ENCODE measurements at places on chromosomes 3 and 15. TPM values are rescaled to one million over a fixed set of nuclear protein-coding genes. Genes with fewer than 3 reads are reported as not detected.

SYNM gene
- 2.0 TPM for total RNA-seq

DNA sequence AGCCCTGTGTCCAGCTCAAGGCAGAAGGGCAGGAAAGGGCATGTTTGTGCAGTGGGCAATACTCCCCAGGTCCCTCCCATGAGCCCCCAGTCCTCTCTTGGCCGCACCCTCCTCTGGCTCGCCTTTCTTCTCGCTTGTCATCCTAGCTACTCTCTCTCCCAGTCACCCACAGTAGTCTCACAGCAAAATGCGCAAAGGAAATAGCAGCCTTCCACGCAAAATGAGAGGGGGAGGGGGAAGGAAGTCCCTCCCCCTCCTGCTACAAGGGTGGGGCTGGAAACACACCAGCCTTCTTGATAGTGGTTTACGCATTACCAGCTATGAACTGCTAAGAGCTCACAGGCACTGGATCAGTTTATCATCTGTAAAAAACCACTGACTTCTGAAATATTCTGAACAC lies 83.8 kb downstream of the GADL1 start:
- DNase-seq = no peak

- no peak for DNase-seq
These were observed 37.9 kb upstream of the SLCO2A1 start for GRCh38 chr3:134067531-134068161.

GRCh38 chr3:7447197-7447769 lies 586.4 kb downstream of the GRM7 start:
- DNase-seq = no peak

DNA sequence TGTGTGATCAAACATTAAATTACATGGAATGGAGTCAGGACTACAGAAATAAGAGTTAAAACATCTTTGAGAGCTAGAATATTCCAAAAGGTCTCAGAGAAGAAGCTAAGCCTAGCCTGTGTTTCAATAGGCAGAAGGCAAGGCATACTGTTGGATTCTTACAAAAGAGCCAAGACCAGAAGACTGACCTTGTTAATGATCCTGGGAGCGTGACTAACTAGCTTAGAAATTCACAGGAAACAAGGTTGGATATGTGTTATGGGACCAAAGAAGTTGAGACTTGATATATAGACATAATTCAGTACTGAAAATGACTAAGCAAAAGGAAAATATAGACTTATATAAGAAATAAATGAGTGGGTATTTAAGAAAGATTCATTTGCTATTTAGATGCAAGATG lies 50.1 kb downstream of the FEZF2 start:
- no peak for DNase-seq

GRCh38 chr3:100740207-100740606 lies 30.9 kb downstream of the TFG start:
- DNase-seq = no peak

DNA sequence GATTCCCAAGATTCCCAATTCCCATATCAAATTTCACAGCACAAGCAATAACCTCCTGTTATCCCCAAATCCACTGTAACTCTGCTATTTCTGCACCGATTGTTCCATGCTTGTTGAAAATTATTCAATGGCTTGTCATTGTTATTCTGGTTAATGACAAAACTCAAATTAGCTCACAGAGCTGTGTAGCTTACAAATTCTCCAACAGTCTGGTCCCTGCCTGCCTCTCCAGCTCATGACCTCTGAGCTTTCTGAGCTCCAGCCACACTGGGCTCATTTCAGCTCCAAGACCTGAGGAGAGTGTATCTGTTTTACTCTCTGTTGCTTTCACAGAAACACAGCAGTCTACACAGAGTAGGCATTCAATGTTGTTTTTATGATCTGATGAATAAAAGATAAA lies 3.3 kb downstream of the DPPA2 start:
- no peak for DNase-seq

Measured in H1 (cell line).